ENCODE measurements at places on chromosomes 4 and X.

GRCh38 chrX:40154250-40154852, 56.6 kb upstream of the BCOR start:
- peak; percentile 35 for DNase-seq

DNA sequence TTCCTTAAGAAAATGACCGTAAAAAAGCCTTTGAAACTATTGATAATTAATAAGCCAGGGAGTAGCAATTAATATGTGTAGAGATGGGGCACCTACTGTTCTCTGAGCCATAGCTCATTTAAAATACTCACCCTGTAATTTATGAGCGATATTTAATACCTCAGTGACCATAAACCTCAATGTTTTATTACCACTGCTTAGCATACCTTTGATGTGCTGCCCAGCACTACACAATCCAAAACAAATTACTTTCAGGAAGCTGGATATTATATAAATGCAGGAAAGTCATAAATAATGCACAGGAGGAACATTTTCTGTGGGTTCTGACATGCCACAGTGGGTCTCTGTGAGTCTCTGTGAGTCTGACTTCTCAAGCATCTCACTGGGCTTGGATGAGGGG, 166.1 kb upstream of the RPL34 start:
- peak; percentile 44 for DNase-seq

DNA sequence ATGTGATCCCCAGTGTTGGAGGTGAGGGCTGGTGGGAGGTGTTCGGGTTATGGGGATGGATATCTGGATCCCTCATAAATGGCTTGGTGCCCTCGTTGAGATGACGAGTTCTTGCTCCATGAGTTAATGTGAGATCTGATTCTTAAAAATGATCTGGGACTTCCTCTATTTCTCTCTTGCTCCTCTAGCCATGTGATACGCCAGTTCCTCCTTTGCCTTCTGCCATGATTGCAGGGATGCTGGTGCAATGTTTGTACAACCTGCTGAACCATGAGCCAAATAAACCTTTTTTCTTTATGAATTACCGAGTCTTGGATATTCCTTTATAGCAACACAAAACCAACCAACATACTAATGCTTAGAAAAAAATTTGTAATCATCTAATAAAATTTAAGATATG, 56.6 kb downstream of the STAP1 start:
- DNase-seq, result no peak

- no peak for DNase-seq
These were observed 122.1 kb downstream of the REELD1 start for GRCh38 chr4:146336410-146336807.

DNA sequence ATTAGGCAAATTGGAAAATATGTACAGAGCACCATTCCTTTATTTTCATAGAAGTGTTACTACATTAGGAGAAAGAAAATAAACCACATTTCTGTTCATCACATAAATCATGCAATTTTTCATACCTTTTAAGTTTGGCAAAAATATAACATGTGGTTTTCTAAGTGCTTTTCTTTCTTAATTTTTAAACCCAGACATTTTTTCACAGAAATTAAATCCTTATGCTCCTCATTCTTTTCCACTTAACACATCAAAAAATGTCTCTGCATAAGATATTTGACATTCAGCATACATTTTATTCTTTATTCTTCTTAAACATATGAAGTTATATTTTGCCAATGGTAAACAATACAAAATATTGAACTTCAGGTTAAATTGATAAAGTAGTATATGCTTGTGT, 826.6 kb upstream of the SLIT2 start:
- DNase-seq, result no peak

GRCh38 chr4:111070390-111070789, 447.5 kb upstream of the PITX2 start:
- DNase-seq, result no peak

- no peak for DNase-seq
These were observed 77.9 kb downstream of the ADAM29 start for GRCh38 chr4:174996079-174996478.

- DNase-seq, result no peak
These were observed 8.3 kb upstream of the AFAP1 start for GRCh38 chr4:7947927-7948326.

GRCh38 chr4:108751321-108751720, 11.5 kb downstream of the ETNPPL start:
- no peak for DNase-seq

DNA sequence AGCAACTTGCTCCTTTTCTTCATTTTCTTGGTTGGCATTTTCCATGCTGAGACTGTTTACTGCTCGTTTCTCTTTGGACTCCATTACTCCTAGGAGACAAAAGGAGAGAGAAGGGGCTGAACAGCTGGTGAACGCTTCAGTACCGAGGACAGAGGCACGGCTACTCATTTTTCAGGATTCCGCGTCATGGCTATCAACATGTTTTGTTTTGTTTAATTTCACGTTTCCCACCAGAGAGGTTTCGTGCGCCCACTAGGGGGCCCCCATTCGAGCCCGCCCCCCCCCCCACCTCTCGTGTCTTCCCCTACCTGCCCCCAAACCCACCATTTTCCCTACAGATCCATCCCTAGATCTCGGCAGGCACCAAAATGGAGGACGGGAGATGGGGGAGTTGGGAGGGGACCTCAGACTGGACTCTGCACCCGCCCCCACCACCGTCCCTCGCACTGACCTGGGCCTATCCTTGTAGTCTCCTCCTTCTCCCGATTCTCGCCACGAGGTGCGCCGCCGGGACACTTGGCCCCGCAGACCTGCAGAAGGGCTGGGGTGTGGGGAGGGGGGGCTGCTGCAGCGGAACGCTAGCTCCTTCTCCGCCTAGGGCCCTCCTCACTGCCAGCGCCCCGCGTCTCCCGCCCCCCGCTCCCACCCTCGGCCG, 653 bp downstream of the BEX1 start:
- DNase-seq, result peak; percentile 14

GRCh38 chr4:6641164-6641970, 882 bp downstream of the MRFAP1 start:
- DNase-seq, result peak; percentile 37

GRCh38 chrX:39961441-39961840, 136.3 kb downstream of the BCOR start:
- DNase-seq, result no peak

DNA sequence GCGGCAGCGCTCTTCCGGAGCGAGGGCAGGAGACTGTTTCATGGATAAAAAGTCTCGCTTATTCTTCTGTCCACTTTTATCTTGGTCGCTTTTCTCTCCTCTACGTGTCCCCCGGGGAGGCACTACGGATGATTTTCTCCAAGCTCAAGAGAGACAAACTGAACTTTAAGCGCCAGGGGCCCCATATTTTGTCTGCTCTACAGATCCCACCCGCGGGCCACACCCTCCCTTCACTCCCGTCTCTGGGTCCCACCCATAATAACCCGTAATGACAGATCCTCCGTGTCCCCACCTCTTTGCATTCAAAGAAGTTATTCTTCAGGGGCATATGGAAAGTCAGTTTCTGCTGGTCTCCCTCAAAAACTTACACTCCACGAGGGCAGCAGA, at the start of gene CORIN:
TSS of gene CORIN (minus strand) at position 160 of the 387 bp plus-strand sequence. CDS start at position 42, 118 bp downstream.
- no peak for DNase-seq

GRCh38 chr4:129708784-129709183, 612.8 kb downstream of the C4orf33 start:
- no peak for DNase-seq

- DNase-seq, result no peak
These were observed 37.8 kb downstream of the GABRA4 start for GRCh38 chr4:46955601-46956000.

DNA sequence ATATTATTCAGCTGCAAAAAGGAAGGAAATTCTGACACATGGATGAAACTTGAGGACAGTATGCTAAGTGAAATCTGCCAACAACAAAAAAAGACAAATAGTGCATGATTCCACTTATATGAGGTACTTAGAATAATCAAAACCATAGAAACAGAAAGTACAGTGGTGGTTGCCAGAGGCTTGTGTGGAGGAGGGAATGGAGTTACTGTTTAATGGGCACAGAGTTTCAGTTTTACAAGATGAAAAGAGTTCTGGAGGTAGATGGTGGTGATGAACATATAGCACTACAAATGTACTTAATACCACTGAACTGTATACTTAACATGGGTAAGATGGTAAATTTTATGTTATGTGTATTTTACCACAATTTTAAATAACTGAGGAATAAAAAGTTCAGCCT, 212.0 kb upstream of the KLF3 start:
- no peak for DNase-seq

- no peak for DNase-seq
These were observed 22.3 kb upstream of the VSIG1 start for GRCh38 chrX:108022491-108023089.
